ENCODE measurements at places on chromosomes 16 and 17. TPM values are rescaled to one million over a fixed set of nuclear protein-coding genes. Genes with fewer than 3 reads are reported as not detected.

The WNT9B gene
- total RNA-seq: not detected

The RHBDF1 gene
- total RNA-seq: not detected

The ELMO3 gene
- 5.0 TPM for total RNA-seq

The TP53TG3C gene
- total RNA-seq: not detected

The CCL16 gene
- total RNA-seq: not detected

The CYGB gene
- total RNA-seq: not detected

The C16orf92 gene
- not detected for total RNA-seq

The SMPD3 gene
- total RNA-seq: 0.63 TPM

The GP1BA gene
- not detected for total RNA-seq

The TMC8 gene
- 182 TPM for total RNA-seq

The DVL2 gene
- total RNA-seq: 53.6 TPM

The RNF43 gene
- total RNA-seq: 1.1 TPM

The ZFHX3 gene
- total RNA-seq: 0.25 TPM

The OR3A3 gene
- not detected for total RNA-seq

The HEXIM1 gene
- 23.5 TPM for total RNA-seq

The XYLT1 gene
- total RNA-seq: 8.9 TPM

The CA5A gene
- total RNA-seq: not detected

The CEP112 gene
- total RNA-seq: 1.5 TPM

The GPRC5C gene
- total RNA-seq: 2.0 TPM

The TP53TG3B gene
- not detected for total RNA-seq

The CCDC200 gene
- total RNA-seq: not detected

The G6PC1 gene
- not detected for total RNA-seq

The GPR139 gene
- not detected for total RNA-seq

The TNP2 gene
- total RNA-seq: not detected

The SPN gene
- total RNA-seq: 119 TPM

The NT5M gene
- 8.3 TPM for total RNA-seq

The NOG gene
- 23.5 TPM for total RNA-seq

The FGF11 gene
- 16.5 TPM for total RNA-seq

The ZG16 gene
- total RNA-seq: not detected

The ZNF785 gene
- total RNA-seq: 10.3 TPM

The BORCS6 gene
- total RNA-seq: 5.5 TPM

The TMEM100 gene
- total RNA-seq: not detected

The KRTAP4-1 gene
- not detected for total RNA-seq

The RSL1D1 gene
- total RNA-seq: 344 TPM

The RNF112 gene
- 0.34 TPM for total RNA-seq

The KCTD2 gene
- total RNA-seq: 10.5 TPM
